Stimulated activated CD4-positive, alpha-beta T cell treated with anti-CD3 and anti-CD28 coated beads, TNF-alpha, amount 100 ng/mL, for 48 hours (primary cell): ENCODE measurements at places on chromosomes 12 and 14.

DNA sequence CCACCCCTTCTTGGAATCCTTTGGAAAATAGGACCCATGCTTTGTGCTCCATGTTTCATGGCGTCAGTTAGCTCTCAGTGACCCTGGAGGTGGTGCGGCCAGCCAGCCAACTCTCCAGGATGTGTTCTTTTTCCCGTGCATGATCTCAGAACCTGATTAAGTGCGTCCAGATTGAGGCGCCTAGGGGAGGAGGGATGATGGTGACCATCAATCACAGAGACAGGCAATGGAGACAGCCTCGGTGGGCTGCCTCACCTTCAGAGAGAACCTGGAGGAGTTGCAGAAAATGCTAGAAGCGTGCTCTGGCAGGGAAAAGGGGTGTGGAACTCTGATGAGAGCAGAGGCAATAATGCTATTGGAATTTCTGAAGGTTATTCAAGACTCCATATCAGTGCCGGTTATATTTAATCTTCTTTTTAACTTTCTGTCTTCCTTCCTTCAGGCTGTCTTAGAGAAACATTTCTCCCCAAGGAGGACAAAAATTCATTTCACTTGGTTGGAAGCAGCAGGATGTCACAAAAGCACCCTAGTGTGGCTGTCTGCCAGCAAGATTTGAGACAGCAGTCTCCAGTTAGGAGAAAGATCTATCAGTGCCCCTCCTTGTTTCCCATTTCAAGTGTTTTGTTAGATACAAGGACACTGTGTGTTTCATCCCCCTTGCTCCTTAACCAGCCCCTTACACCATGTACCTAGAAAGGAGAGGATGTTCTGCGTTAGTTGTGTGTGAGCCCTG lies 53.3 kb upstream of the IGF1 start:
- no peak for DNase-seq

DNA sequence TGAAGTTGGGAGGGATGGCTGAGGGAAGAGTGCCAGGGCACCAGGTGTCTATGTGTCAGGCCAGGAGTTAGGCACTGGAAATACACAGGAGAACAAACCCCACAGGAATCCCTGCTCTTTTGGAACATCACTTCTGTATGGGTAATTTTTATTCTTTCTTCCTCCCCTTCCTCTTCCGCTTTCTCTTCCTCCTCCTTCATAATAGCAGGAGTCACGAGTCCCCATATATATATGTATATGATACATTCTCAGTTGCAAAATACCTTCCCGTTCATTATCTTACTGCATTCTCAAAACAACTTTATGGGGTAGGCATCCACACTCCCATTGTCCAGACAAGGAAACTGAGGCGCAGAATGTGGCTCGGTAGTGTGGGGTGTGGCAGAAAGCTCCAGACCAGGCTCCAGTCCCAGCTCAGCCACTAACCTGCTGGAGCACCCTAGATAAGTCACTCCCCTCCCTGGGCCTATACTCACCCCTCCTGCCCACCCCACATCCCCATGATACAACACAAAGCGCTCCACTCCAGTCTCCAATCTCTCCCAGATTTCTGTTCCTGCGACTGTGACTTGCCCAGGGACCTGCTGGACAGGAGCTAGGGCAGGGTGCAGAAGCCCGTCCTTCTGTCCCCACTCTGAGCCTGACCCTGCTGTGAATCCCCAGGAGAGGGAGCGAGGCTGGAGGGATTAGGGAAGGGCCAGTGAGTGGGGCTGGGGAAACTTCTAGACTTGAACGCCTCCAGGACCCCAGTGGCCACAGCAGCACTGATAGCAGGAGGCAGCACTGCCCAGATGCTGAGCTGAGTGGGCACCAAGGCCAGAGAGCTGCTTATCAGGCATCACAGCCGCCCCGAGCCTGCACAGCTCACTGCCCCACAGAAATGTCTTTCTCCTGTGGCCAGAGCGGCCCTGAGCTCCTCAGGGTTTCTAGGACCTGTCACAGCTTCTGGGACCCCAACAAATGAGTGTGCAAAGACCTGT lies 1.4 kb upstream of the AQP2 start:
- no peak for DNase-seq

- no peak for DNase-seq
Observed at GRCh38 chr14:90447720-90448497, 51.1 kb downstream of the CALM1 start.

GRCh38 chr12:56724701-56724971 lies 463 bp downstream of the NACA start:
- DNase-seq: no peak

- DNase-seq: no peak
Observed at GRCh38 chr14:73189651-73190050, 47.7 kb upstream of the PAPLN start.

GRCh38 chr12:47997321-47997720 lies 7.0 kb downstream of the COL2A1 start:
- DNase-seq: no peak

GRCh38 chr12:3313675-3314663 lies 177.0 kb upstream of the PRMT8 start:
- DNase-seq: no peak

- DNase-seq: no peak
Observed at GRCh38 chr12:43653289-43653915, 101.4 kb upstream of the ADAMTS20 start.

DNA sequence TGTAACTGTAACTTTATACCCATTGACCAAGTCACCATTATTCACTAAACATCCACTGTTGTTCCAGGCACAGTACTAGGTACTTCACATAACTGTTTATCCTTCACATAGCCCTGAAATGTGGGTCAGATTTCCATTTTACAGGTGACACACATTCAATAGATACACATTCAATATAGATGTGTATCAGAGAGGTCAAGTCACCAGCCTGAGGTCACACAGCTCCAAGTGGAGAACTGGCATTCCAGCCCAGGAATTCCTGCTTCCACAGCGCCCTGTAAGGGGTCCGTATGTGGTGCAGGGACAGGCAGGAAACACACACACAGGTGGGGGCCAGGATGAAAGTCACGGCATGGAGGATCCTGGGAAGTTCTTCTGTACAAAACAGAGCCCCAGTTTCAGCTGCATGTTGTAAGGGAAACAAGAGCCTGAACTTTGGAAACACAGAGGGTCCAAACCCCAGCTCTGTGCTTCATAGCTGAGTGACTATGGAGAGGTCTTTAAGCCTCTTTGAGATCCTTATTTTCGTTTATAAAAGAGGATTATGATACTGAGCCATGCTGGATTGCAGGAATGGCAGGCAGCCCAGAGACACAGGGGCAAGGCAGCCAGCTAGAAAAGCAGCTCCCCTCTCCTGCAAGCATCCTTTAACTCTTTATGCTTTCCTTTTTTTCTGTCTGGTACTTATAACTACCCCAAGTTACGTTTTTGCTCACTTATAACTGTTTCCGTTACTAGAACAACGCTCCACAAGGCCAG lies 50.3 kb upstream of the DICER1 start:
- no peak for DNase-seq

DNA sequence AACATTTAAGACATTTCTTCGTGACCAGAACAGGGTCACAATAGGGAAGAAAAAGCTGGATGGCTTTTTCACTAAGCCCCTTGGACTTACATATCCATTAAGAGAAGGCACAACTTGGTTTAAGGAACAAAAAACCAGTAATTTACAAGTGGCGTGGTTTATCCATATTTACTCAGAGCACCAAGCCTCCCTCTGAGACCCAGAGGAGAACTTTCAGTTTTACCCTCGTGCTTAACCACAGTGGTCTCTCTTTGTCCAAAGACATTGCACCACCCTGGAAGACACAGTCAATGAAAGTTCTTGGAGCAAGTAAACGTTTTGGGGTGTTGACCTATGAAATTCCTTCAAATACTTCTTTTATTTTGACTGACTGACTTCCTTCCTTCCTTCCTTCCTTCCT lies 52.5 kb downstream of the SSPN start:
- no peak for DNase-seq

DNA sequence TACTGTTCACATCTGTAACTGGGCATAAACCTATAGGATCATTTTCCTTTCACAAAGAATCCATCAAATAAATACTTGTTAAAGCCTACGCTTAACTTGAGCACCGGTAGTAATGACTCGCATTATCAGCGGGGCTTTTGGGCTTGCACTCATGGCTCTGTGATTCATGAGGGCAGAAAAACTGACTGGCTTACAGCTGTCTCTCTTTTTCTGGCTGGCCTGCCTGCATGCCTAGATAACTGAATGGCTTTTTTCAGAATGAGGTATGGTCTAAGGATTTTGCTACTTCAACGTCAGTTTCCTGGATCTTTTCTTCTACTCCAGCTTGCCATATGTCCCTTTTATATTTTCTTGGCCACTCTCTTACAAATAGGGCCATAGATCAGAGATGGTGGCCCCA lies 531.1 kb downstream of the NRXN3 start:
- no peak for DNase-seq

- DNase-seq: no peak
Observed at GRCh38 chr14:32552766-32553165, 223.7 kb downstream of the AKAP6 start.

- no peak for DNase-seq
Observed at GRCh38 chr14:96653597-96653996, 143.6 kb upstream of the VRK1 start.

GRCh38 chr12:104357421-104357952 lies 53.9 kb downstream of the EID3 start:
- no peak for DNase-seq

GRCh38 chr14:105591052-105591451 lies 64.7 kb downstream of the TMEM121 start:
- no peak for DNase-seq

DNA sequence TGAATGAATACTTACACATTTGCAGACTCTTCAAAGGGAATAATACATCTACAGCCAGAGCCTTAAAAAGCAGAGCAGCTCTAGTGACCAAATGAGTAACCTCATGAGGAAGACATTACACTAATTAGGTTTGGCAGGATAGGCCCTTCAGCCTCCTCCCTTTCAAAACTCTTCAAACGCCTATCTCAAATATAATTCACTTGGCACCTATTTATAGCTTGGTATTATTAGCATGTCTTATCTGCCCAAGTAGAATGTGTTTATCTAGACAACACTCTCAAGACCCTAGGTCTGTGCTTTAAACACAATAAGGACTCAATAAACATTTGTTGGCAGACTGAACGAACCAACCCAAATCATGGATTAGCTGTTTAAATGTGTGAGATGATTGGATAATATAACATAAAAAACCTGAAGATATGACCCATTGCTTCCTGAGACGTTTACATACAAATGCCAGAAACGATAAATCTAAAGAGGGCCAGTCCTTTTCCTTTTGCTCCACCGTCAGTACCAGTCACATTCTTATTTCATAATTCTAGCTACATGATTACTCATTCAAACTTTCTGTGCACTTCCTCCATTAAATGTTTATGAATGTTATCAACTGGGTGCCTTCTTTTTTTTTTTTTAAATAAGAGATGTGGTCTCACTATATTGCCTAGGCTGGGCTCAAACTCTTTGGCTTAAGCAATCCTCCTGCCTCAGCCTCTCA lies 123.3 kb downstream of the CEP83 start:
- no peak for DNase-seq

- no peak for DNase-seq
Observed at GRCh38 chr14:77004711-77005460, 23.6 kb downstream of the IRF2BPL start.

GRCh38 chr12:75809746-75810145 lies 221.8 kb downstream of the PHLDA1 start:
- no peak for DNase-seq

- no peak for DNase-seq
Observed at GRCh38 chr12:100643246-100643645, 69.8 kb downstream of the GAS2L3 start.

DNA sequence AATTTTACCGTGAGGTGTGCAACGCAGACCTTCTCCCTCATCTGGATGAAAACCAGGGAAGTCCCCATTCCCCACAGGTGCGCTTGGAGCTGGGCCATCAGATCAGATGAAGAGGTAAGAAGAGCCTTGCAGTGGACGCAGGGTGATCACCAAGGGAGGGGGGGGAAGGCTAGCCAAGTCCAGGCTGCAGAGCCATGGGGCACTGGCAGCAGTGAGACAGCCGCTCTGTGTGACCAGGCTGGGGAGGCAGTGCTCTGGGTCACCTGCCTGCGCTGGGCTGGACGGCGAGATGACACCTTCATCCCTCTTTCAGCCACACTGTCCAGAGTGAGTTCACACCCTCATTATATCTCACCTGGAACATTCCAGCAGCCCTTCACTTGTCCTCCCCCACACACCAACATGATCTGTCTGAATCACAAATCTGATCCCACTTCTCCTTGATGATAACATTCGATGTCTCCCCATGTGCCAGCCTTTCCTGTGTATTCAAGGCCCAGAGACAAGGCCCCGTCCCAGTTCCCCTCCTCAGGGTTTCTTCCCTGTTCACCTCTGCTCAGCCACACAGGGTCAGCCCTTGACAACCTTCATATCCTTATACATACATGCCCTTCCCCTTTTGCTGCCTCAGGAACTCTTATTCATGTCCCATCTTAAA lies 65.9 kb upstream of the VASH1 start:
- no peak for DNase-seq

DNA sequence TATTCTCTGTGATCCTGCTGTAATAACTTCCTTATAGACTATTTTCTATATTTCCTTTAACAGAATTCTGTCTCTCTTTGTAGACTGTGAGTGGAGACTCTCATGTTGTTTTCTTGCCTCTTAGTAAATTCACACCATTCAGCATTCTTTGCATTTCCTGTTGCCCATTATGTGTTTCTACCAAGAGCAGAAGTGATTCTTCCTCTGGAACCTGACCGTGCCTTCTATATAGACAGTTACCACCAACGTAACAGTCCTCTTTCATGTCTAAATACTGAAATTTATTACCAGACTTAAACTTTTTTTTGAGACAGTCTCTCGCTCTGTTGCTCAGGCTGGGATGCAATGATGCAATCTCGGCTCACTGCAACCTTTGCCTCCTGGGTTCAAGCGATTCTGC lies 31.1 kb downstream of the METAP2 start:
- DNase-seq: no peak

DNA sequence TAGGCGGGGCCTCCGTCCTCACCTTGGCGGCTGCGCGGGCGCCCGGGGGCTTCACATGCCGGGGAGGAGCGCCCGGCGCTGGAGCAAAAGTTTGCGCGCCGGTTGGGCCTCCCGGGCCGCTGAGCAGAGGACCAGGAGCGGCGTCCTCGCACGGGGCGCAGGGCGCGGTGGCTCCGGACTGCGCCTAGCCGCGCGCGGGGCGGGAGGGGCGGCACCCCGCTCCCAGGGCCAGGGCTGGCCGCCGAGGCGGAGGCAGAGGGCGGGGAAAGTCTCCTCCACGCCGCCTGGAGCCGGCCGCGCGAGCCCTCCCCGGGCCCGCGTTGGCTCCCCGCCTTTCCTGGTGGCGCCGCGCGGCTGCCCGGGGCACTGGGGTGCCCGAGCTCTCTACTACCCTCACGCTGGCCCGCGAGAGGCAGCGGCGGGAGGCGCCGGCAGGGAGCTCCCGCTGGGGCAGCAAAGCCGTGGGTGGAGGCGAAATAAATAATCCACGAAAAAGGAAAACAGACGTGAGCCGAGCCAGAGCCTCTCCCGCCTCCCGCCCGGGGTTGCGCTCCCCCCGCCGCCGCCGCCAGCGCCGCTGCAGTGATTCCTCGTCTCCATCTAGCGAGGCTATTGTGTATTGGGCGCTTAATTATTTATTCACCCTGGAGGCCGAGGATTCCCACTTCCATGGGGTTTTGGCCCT lies 400 bp upstream of the PRIMA1 start:
- no peak for DNase-seq
